ENCODE measurements at places on chromosomes 2 and 18.
A peak's percentile ranks its signal among the peaks of the same experiment; 100 is the strongest.

DNA sequence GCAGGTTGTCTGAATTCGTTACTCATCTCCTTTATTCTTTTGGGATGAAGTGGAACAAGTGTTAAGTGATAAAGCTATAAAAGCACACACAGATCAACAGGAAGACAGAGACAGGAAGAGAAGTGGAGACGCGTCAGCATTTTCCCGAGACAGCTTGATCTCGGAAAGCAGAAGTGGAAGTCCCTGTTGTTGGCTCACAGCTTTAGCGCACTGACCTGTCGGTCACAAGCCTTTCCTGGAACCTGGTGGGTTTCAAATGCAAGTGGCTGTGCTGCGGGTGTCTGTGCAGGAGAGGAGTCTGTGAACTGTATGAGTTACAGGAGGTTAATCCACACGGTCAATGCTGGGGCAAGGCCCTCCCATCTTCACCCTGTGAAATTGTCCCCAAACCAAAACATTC is 116.6 kb upstream of the PELI1 start:
- DNase-seq = peak; percentile 53

- DNase-seq = no peak
These were observed 6.7 kb upstream of the NRBP1 start for GRCh38 chr2:27421660-27422250.

DNA sequence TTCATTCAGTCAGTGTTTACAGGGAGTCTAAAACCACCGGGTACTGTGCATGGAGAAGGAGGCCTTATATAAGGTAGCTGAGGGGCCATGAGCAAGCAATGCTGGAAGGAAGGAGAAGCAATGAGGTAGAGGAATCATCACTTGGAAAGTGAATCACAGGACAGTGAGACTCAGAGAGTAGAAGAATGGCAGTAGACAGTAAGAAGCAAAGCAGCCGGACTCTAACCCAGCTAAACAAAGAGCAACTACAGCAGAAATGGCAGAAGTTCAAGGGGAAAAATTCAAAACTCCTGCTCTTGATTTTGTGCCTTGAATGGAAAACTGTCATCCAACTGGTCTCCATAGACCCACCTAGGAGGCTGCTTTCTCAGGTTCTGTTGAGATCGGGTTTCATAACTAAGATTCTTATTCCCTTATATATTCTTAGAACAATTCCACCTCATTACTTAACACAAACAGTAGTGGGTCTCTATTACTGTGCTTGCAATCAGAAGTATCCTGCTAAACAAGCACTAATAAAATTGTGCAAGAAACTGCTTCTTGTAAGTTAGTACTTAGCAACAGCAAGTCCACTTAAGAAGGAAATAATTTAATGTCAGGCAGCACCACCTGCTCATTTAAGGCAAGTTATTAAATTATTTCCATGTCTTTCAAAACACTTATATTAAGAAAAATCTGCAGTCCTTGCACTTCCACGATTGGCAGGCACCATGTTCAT is 68.0 kb downstream of the RBMS1 start:
- no peak for DNase-seq

DNA sequence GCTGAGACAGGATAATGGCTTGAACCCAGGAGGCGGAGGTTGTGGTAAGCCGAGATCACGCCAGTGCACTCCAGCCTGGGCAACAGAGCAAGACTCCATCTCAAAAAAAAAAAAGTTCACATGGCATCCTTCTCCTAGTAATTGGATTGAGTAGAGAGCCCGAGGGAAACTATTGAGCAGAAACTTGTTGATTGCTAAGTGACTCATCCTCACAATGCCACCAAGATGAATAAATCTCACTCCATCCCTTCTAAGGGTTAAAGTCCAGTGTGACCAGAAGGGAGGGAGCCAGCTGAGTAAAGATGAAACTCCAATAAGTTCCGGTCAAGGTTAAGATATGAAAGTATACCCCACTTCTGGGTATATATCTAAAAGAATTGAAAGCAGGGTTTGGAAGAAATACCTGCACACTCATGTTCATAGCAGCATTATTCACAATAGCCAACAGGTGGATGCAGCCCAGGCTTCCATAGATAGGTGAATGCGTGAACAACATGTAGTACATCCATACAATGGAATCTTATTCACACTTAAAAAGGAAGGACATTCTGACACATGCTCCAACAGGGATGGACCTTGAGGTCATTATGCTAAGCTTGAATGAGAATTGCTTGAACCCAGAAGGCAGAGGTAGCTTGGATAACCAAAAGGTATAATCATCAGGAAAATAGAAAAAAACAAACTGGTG is 13.0 kb upstream of the FHL2 start:
- DNase-seq = no peak

GRCh38 chr2:20433946-20434553 is 12.8 kb upstream of the RHOB start:
- DNase-seq = no peak
